Stimulated activated CD4-positive, alpha-beta T cell treated with anti-CD3 and anti-CD28 coated beads, Interleukin-1b, Interleukin-23, amount 100 ng/mL, for 4 hours (primary cell): ENCODE measurements at places on chromosomes 5 and 9.
A peak's percentile ranks its signal among the peaks of the same experiment; 100 is the strongest.

DNA sequence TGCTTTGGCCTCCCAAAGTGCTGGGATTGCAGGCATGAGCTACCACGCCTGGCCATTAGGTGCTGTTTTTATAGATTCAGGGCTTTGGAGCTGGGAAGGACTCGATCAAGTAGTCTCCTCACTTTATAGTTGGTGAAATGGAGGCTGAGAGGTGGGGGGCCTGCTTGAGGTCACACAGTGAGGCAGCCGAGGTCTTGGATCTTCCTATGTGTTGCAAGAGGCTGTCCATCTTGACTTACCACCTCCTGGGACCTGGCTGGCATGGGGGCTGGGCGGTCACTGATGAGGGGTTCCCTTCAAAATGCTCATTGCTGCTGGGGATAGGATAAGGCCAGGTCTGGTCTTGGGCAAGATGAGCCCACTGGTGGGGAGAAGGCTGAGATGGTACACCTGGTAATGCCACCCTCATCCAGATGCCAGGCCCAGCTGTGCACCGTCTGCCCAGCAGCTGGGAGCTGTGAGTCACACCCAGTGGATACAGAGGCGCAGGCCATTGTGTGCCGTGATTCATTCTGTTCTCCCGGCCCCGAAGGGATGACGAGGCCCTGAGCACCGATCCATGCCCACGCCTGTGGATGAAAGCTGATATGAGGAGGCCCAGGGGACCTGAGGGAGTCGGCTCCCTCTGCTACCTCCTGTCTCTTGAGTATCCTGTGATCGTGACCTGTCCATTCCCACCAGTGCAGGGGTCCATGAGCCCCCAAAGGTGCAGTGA, 10.5 kb upstream of the NDST1 start:
- DNase-seq, result no peak

- DNase-seq, result no peak
These were observed 79.5 kb downstream of the GLIS3 start for GRCh38 chr9:4220346-4220745.

DNA sequence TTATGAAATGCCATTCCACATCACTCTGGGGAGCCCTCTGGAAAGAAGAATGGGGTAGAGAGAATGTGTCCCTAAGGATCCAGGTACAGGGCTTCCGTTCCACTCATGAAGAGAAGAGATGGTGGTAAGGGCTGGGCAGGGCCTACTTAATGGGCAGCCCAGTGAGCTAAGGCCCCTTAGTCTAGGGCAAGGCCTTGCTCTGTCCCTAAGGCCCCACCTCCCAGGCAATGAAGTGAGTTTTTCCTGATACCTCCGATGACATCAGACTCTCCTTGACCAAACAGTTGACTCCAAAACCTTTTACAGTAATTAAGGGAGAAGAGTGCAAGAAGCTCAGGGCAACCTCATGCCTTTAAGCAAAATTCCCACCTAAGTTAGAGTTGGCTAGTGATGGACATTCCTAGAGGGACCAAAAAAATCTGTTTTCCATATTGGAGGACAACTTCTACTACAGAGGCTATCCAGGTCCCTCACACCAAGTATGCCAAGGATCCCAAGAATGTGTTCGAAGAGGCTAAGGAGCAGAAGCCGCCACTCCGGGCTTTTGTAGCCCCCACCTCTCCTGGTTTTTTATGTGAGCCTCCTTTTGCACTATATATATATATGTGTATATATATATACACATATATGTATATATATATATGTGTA, 5.9 kb downstream of the KLF9 start:
- no peak for DNase-seq

- DNase-seq, result no peak
These were observed 76.8 kb downstream of the TRIO start for GRCh38 chr5:14219800-14220512.

- no peak for DNase-seq
These were observed 11.9 kb downstream of the CCDC180 start for GRCh38 chr9:97319395-97319794.

DNA sequence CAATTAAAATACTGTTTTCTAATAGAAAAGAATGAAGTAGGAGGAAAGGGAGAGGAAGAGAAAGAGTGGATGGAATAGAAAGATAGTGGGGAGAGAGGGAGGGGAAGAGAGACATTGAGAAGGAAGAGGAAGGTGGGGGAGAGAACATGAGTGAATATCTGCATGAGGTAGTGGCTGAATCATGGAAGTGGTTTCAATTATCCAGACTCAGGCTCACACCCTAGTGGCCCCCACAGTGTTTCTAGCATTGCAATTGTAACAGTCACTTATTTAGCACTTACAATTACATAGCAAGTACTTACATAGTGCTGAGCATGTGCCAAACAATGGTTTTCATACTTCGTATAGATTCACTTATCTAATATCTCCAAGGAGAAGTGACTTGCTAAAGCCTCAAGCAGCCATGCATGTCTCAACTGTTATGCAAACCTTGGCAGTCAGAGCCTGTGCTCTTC, 72.7 kb downstream of the CAST start:
- no peak for DNase-seq

DNA sequence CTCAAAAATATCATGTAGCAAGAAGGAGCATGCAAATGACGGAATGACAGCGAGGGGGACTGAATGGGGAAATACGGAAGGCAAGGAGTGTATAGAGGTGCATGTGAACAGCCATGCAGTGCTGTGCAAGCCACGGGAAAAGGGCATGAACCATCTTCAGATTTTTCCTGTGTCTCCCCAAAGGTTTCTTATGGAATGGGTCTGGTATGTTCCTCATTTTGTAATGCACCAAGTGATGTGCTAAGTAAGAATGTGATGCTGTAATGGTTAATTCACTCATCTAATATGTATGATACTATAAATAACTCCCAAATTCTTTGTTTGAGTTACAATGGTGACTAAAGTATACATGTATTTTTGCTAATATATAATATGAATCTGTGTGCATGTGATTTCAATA, 99.0 kb upstream of the DAB2 start:
- no peak for DNase-seq

DNA sequence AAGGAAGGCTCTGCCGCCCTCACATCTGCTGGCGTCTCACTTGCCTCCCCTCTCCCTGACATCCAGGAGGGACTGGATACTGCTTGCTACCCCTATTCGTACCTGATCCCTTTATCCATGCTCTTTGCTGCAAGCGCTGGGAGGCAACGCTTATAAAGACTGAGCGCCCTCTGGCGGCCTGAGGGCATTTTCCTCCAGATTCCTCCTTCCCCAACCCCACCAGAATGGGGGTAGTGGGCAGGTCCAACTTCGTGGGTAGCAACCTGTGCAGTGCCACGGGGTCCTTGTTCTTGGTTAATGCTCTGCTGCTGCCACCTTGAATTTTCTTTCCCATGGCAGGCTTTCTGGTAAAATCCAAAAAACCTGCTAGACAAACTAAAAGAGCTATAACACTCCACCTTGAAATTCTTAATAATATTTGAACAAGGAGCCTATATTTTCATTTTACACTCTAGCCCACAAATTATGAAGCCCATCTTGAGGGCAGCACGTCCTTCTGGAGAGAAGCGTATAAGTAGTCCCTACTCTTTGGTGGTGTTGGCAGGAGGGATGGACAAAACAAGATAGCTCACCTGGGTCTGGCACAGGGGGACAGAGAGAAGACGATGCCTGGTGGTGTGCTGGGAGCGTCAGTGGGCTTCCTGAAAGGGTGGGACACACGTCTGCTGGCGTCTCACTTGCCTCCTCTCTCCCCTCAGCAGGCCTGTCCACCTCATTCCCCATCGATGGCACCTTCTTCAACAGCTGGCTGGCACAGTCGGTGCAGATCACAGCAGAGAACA, 52.5 kb downstream of the JADE2 start:
- DNase-seq, result peak; percentile 75

GRCh38 chr9:115758441-115758840, 395.1 kb upstream of the PAPPA start:
- no peak for DNase-seq

GRCh38 chr5:41925555-41925951, 472 bp downstream of the FBXO4 start:
- no peak for DNase-seq

- no peak for DNase-seq
These were observed 2.9 kb downstream of the SEC24A start for GRCh38 chr5:134651531-134651930.

GRCh38 chr9:91494751-91495150, 71.1 kb upstream of the NFIL3 start:
- no peak for DNase-seq

DNA sequence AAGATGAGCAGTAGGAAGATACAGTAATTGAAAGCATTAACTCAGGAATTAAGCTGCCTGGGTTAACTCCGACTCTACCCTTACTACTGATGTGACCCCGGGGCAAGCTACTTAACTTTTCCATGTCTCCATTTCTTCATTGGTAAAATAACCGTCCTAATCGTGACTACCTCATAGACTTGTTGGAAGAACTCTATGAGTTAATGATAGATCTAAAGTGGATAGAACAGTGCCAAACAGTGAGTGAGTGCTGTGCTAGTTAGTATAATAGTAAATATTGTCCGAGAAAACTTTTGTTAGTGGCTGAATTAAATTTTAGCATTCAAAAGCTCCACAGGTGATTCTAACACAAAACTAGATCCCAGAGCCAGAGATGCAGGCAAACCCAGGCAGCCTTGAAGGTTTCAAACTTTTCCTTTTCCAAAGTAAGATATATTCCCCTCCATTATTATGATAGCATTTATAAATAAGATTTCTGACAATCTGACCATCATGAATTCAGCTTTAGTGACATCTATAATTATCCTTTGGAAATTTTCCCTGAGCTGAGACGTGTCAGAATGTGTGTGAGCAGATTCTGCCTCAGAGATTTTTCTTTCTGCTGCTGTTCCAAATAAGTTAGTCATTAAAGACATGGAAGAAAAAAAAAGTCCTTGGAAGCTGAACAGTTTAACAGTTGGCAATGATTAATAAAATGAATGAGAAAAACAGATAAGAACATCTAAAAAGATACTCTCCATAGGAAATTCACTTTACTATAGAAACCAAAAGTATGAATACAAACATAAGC, 369.5 kb downstream of the PRELID2 start:
- no peak for DNase-seq

GRCh38 chr9:110797611-110798010, 129.0 kb downstream of the MUSK start:
- no peak for DNase-seq

DNA sequence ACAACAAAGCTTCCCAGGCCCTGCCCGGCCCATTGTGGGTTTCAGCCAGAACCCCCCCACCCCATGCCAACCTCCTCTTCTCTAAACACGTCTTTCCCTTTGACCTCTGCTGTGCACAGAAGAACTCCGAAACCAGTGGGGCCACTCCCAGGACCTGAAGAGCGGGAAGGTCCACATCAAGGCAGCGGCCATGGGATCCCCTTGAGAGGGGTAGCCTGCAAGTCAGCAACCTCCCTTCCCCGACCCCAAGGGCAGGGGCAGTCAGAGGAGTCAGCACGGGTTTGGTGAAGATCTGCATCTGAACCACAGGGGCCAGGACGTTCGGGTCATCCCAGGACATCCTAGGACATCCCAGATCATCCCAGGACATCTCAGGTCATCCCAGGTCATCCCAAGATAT, 379.9 kb upstream of the IRX4 start:
- no peak for DNase-seq

GRCh38 chr9:82284758-82285157, 296.2 kb downstream of the SPATA31D1 start:
- no peak for DNase-seq

DNA sequence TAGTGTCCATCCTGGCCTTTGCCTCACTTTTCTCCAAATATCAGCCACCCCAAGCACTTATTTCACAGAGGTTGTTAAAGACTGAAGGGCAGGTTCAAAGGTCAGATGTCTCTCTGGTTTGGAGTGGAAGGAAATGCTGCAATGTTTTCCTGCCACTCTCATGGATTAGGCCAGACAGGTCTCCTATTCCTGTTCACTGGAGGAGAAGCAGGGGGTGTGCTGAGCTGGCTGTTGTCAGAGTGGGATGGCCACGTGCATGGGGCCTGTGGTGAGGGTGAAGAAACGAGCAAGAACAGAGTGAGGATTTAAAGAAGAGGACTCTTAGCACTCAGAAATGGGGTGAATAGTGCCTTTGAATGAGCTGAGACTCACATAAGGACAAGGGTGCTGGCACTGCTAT, 6.7 kb downstream of the TMEM8B start:
- no peak for DNase-seq

GRCh38 chr5:1923766-1924165, 41.0 kb upstream of the IRX4 start:
- DNase-seq, result no peak

DNA sequence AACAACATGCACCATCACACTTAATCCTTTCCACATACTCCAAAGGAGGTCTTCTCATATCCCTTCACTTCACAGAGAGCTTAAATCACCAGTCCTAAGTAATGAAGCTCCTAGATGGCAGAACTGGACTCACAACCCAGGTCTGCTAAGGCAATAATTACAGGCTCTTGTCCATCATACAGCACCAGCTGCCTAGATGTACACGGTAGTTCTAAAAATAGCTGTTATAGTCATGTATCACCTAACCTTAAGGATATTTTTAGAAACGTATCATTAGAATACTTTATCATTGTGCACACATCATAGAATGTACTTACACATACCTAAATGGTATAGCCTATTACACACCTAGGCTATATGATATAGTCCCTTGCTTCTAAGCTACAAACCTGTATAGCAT, 644.6 kb upstream of the RGMB start:
- DNase-seq, result no peak

DNA sequence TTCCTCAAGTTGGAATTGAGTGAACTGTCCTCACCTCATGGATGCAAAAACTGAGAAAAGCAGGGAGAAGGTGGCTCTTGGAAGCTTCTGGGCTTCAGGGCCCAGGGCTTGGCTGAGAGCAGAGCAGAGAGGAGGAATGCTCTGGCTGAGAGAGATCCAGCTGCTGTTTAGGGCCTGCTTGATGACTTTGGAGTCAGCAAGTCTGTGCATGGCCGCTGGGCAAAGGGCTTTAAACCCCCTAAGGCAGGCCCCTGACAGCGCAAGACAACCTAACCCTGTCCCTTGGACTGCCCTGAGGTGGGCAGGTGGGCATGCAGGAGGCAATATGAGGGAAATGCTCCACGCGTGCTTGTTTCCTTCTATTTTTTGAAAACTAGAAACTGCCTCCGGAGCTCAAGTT, 8.6 kb downstream of the STC2 start:
- no peak for DNase-seq

- DNase-seq, result no peak
These were observed 14.7 kb upstream of the OMD start for GRCh38 chr9:92438900-92439526.

GRCh38 chr5:113546703-113547183, 33.2 kb downstream of the YTHDC2 start:
- no peak for DNase-seq

- DNase-seq, result no peak
These were observed 89.2 kb upstream of the IRX4 start for GRCh38 chr5:1971944-1972343.

- DNase-seq, result no peak
These were observed 79.8 kb upstream of the CAST start for GRCh38 chr5:96582343-96582742.

- no peak for DNase-seq
These were observed 1.9 kb upstream of the ANKRD18A start for GRCh38 chr9:38622288-38622674.

GRCh38 chr9:33903157-33903780, 86.3 kb downstream of the UBE2R2 start:
- no peak for DNase-seq
